ENCODE measurements at places on chromosomes 2 and 18. TPM values are rescaled to one million over a fixed set of nuclear protein-coding genes. Genes with fewer than 3 reads are reported as not detected.
A peak's percentile ranks its signal among the peaks of the same experiment; 100 is the strongest.

Gene ANKAR
- 10.7 TPM for total RNA-seq

Gene KIF5C
- total RNA-seq = 0.49 TPM

Gene IL18R1
- 26.5 TPM for total RNA-seq

Gene IL1F10
- not detected for total RNA-seq

Gene EFEMP1
- 301 TPM for total RNA-seq

Gene ANKRD23
- total RNA-seq = 1.7 TPM

Gene SERPINB2
- total RNA-seq = 0.38 TPM

Gene UGT1A10
- total RNA-seq = not detected

Gene EGR4
- not detected for total RNA-seq

DNA sequence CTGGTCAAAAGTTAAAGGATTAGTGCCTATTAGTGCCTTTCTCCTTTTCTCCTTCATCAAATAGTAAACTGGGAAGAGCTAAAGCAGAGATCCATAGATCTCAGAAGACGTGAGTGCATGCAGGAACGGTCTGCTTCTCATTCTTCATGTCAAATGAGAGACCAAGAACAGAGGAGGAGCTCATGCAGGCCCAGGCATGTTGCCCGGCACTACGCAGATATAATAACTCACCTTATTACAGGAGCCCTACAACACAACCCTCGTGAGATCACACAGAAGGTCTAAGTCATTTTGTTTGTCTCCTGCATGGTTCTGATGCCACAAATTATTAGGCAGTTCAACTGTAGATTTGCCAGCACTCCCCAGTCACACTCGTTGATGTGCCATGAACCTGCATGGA lies 71.8 kb downstream of the CMPK2 start:
- H3K4me1 ChIP-seq = no peaks in the 10 kb centered on the region
- no peak overlapping the region for H3K27ac ChIP-seq
- H3K27me3 ChIP-seq = no peaks in the 10 kb centered on the region
- H3K36me3 ChIP-seq = no peaks in the 10 kb centered on the region
- no peak overlapping the region for H3K4me3 ChIP-seq
- no peak for DNase-seq

GRCh38 chr18:49193897-49194296 lies 243.1 kb upstream of the SMAD7 start:
- H3K27me3 ChIP-seq = no peaks in the 10 kb centered on the region
- no peaks in the 10 kb centered on the region for H3K4me1 ChIP-seq
- no peak overlapping the region for H3K4me3 ChIP-seq
- DNase-seq = no peak
- H3K27ac ChIP-seq = no peak overlapping the region

GRCh38 chr2:191846515-191847476 lies at the start of gene CAVIN2:
TSS of gene CAVIN2 (minus strand) at chr2:191847088. CDS start at chr2:191846925, 163 bp downstream.
- H3K36me3 ChIP-seq = peaks cover 9% of the 10 kb centered on the region
- H3K27ac ChIP-seq = peak within 1 kb of the TSS; percentile 90
- peak within 1 kb of the TSS; percentile 63 for H3K4me3 ChIP-seq
- peaks cover 12% of the 10 kb centered on the region for H3K4me1 ChIP-seq
- peak; percentile 75 for DNase-seq
- no peaks in the 10 kb centered on the region for H3K27me3 ChIP-seq

DNA sequence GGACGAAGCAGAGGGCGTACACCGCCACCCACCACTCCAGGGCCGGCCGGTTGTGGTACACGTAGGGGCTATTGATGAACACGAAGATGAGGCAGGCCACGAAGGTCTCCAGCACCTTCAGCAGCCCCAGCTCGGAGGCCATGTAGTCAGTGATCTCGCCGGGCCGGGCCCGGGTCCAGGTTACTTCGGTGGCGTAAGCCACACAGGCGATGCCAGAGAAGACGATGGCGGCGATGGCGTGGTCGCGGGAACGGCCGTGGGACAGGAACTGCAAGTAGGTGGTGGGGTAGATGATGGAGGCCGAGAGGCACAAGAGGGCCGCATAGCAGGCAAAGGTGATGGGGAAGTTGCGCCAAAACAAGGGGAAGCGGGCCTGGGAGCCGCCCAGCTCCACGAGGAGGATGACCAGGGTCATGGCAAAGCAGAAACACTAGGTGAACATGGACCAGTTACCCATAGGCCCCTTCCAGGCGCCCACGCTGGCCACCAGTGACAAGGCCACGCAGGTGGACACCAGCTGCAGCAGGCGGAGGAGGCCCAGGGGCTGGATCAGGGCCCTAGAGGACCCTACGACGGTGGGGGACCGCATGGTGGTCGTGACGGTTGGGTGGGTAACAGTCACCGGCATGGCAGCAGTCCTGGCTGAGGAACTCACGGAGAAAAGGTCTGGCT lies 128.4 kb upstream of the FAM98A start:
- no peak overlapping the region for H3K27ac ChIP-seq
- no peaks in the 10 kb centered on the region for H3K27me3 ChIP-seq
- H3K4me3 ChIP-seq = no peak overlapping the region
- no peak for DNase-seq
- H3K36me3 ChIP-seq = no peaks in the 10 kb centered on the region

GRCh38 chr2:26068602-26069298 lies 34.9 kb downstream of the RAB10 start:
- H3K4me1 ChIP-seq = peaks cover 19% of the 10 kb centered on the region
- no peak for DNase-seq
- no peak overlapping the region for H3K4me3 ChIP-seq
- H3K36me3 ChIP-seq = no peaks in the 10 kb centered on the region

DNA sequence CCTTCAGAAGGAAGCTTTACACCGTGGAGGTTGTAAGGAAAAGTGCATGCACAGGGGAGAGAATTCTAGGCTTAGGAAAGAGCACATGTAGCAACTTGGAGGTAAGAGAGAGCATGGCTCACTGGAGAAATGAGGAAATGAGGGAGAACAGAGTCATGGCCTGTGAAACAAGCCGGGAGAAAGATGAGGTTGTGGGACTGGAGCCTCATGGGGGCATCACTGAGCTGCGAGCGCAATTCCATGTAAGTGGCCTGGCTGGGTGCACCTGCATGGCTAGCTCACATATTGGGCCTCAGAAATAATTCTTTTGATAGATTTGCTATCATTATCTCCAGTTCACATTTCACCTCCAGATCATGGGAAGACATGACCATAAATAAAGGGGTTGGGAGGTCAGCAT lies 785.5 kb upstream of the RAB6C start:
- DNase-seq = no peak
- no peaks in the 10 kb centered on the region for H3K27me3 ChIP-seq
- no peak overlapping the region for H3K4me3 ChIP-seq
- H3K27ac ChIP-seq = no peak overlapping the region
- H3K4me1 ChIP-seq = no peaks in the 10 kb centered on the region

- no peak overlapping the region for H3K4me3 ChIP-seq
- H3K27me3 ChIP-seq = peaks cover 92% of the 10 kb centered on the region
- H3K27ac ChIP-seq = no peak overlapping the region
Observed at GRCh38 chr2:176164611-176165369, 7.7 kb downstream of the HOXD3 start.

DNA sequence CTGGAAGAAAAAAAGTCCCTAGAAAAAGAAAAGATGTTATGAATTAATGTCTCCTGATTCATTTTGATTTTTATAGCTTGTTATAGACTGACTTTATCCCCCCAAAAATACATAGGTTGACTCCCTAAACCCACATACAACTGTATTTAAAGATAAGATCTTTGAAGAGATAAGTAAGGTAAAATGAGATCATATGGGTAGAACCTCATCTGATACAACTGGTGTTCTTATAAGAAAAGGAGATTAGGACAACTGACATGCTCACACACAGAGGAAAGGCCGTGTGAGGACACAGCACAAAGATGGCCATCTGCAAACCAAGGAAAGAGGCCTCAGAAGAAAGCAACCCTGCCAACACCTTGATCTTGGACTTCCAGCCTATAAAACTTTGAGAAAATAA lies 117.5 kb downstream of the CD226 start:
- H3K27ac ChIP-seq = no peak overlapping the region
- no peak overlapping the region for H3K4me3 ChIP-seq
- H3K4me1 ChIP-seq = no peaks in the 10 kb centered on the region
- DNase-seq = no peak
- no peaks in the 10 kb centered on the region for H3K36me3 ChIP-seq

- H3K4me3 ChIP-seq = no peak overlapping the region
- H3K36me3 ChIP-seq = peaks cover 30% of the 10 kb centered on the region
- no peak for DNase-seq
- H3K27ac ChIP-seq = no peak overlapping the region
- no peaks in the 10 kb centered on the region for H3K27me3 ChIP-seq
Observed at GRCh38 chr18:58915006-58915799, 50.5 kb downstream of the ZNF532 start.

DNA sequence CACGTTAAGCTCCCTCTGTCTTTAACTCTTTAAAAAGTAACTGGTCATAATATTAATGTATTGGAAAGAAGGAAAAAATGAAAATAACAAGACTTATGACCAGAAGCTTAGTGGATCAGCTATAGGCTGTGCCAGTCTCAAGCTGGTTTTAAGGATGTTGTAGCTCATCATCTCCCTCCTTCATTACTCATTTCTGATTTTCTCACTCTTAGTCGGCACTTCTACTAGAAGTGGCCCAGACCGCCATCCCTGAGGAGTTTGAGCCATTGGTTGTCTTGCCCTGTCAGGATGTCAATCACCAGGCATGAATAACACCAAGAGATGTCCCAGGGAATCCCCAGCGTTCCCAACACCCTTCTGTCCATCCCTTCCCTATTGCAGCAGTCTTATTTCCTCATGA lies 151.5 kb downstream of the ASXL3 start:
- no peak overlapping the region for H3K4me3 ChIP-seq
- H3K27me3 ChIP-seq = no peaks in the 10 kb centered on the region
- DNase-seq = no peak
- H3K27ac ChIP-seq = no peak overlapping the region

DNA sequence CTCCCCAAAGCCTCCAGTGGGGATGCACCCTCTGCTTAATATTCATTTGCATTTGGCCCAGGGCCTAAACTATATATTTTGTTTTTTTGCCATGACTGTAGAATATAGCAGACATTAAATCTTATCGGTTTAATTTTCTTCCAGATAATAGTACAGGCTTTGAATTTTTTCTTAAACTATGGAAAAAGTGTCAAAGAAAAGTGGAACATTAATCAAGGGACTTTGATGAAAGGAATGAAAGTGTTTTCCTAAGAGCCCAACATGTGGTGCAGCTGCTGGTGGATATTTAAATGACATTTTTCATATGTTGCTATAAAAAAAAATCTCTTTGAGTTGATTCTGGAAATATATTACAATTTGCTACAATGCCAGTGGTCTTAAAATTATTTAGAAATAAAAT lies 346.8 kb downstream of the CYP26B1 start:
- H3K27me3 ChIP-seq = no peaks in the 10 kb centered on the region
- no peak overlapping the region for H3K4me3 ChIP-seq
- H3K4me1 ChIP-seq = no peaks in the 10 kb centered on the region
- H3K36me3 ChIP-seq = no peaks in the 10 kb centered on the region
- DNase-seq = no peak
- H3K27ac ChIP-seq = no peak overlapping the region

DNA sequence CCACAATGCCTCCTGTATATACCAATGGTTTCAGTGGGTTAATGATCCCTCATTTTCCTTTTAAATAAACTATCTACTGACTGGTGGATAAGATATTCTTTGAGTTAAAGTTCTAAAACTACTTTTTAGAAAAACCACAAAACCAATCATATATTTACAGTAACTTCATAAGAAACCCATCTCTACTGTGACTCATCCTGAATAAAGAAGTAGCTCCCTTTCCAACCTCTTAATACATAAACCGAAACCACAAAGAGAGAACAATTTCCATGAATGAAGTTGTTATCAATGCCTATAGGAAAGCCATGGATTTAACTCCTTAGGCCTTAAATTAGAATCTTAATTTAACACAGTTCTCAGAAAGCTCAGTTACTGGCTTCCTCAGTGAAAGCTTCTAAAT lies 227.0 kb upstream of the SMAD7 start:
- H3K27ac ChIP-seq = no peak overlapping the region
- H3K4me1 ChIP-seq = peaks cover 23% of the 10 kb centered on the region
- DNase-seq = no peak
- no peak overlapping the region for H3K4me3 ChIP-seq
- H3K36me3 ChIP-seq = no peaks in the 10 kb centered on the region

GRCh38 chr18:697800-698199 lies 14.6 kb downstream of the ENOSF1 start:
- peaks cover 22% of the 10 kb centered on the region for H3K36me3 ChIP-seq
- H3K4me1 ChIP-seq = no peaks in the 10 kb centered on the region
- no peak overlapping the region for H3K27ac ChIP-seq
- H3K27me3 ChIP-seq = no peaks in the 10 kb centered on the region
- no peak for DNase-seq
- no peak overlapping the region for H3K4me3 ChIP-seq

- no peak overlapping the region for H3K27ac ChIP-seq
- H3K4me1 ChIP-seq = no peaks in the 10 kb centered on the region
- no peaks in the 10 kb centered on the region for H3K27me3 ChIP-seq
- H3K4me3 ChIP-seq = no peak overlapping the region
- no peak for DNase-seq
Observed at GRCh38 chr2:153299809-153300208, 178.8 kb downstream of the RPRM start.

DNA sequence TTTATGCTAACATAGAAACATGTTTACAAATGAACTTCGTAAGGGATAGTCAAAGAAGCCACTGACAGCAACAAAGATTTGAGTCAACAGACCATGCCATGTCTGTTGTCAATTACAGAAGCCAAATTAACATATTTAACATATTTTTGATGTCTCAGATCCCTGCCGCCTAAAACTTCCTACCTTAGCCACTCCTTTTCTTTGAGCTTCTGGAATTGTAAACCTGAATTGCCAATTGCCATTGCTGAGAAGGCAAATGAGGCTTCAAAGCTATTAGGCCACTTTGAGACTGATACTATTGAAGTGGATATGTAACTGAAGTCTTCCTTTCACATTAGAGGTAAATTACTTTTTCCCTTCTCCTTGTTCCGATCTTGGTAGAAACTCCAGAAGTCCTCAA lies 66.0 kb upstream of the DSEL start:
- H3K4me3 ChIP-seq = no peak overlapping the region
- no peaks in the 10 kb centered on the region for H3K36me3 ChIP-seq
- DNase-seq = no peak
- H3K27ac ChIP-seq = no peak overlapping the region
- H3K4me1 ChIP-seq = no peaks in the 10 kb centered on the region
- no peaks in the 10 kb centered on the region for H3K27me3 ChIP-seq

DNA sequence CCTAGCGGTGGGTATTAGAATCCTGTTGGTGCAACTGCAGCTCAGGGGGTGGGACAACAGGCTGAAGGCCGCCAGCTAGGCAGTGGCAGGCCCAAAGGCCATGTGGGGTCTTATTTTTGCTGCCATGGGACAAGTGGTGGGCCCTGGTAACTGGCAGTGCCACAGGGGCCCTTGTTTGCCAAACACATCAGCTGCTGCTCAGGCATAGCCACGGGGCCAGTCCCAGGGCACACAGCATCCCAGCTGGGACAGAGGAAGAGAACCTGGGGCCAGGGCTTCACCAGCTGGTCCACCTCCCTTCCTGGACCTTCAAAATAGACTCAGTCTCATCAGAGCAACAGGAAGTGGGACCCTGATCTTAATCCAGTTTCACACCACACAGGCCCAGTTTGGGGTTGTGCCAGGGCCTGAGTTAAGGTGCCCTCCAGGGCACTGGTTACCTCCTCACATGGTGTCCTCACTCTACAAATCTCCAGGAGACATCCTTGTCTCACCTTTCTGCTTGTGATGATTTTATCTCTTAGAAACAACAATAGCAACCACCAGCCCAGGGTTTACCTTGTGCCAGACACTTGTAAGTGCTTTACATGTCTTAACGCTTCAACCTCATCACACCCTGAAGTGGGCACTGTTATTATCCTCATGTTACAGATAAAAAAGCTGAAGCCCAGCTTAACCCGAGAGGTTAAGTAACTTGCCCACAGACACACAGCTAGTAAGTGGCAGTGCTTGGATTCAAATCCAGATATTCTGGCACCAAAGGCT lies 98.5 kb downstream of the GYPC start:
- H3K36me3 ChIP-seq = no peaks in the 10 kb centered on the region
- H3K27me3 ChIP-seq = no peaks in the 10 kb centered on the region
- no peak overlapping the region for H3K27ac ChIP-seq
- H3K4me3 ChIP-seq = no peak overlapping the region
- DNase-seq = no peak

All from upper lobe of right lung (tissue), 1 donor.